Right renal cortex interstitium (tissue), 3 donors: ENCODE measurements at places on chromosomes 11 and 22.

- DNase-seq: no peak
Measured at GRCh38 chr11:11279956-11280689, 72.9 kb downstream of the CSNK2A3 start.

GRCh38 chr22:24144778-24145085 is 36.6 kb upstream of the SUSD2 start:
- no peak for DNase-seq

DNA sequence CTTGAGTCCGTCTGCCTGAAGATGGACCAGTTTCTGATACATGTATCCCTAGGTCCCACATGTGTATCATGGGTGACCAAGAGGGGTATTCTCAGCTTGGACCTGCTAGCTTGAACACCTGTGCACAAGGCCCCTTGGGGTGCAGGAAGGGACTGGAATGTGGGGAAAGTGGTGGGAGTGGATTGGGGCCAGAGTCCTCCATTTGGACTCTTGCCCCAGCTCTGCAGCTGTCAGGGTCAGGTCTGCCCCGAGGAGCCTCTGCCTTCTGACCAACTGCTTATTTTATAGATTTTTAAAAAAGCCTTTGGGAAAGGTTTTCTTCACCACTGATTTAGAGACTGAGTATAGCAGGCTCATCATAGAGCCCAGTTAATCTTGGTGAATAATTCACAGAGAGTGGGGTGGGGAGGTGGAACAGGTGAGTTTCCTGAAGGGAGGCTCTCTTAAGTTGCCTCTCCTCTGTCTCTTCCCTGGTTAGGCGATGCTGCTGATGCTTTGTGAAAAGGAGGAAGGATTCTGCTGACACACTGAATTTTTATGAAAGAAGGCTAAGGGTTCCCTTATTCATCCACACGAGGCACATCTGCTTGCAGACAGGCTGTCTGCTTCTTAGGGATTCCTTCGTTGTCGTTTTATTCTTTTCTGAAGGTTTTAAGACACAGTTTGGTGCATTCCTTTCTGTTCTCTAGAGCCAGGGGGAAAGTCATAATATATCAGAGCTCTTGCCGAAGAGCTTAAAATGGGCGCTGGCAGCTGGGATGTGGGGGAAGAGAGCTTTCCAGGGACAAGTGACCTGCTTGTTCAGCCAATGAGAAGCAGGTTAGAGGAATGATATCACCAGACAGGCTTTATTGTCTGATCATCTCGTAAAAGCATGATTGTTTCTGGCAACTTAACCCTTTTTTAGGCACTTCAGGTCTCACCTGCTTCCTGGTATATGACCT is 19.9 kb downstream of the TRIM44 start:
- DNase-seq: no peak

- no peak for DNase-seq
Measured at GRCh38 chr22:36768616-36769015, 7.3 kb downstream of the IFT27 start.
